ENCODE measurements at places on chromosomes 2 and 18. TPM values are rescaled to one million over a fixed set of nuclear protein-coding genes. Genes with fewer than 3 reads are reported as not detected.

GRCh38 chr2:225236769-225237323, 162.7 kb upstream of the NYAP2 start:
- no peak for DNase-seq

DNA sequence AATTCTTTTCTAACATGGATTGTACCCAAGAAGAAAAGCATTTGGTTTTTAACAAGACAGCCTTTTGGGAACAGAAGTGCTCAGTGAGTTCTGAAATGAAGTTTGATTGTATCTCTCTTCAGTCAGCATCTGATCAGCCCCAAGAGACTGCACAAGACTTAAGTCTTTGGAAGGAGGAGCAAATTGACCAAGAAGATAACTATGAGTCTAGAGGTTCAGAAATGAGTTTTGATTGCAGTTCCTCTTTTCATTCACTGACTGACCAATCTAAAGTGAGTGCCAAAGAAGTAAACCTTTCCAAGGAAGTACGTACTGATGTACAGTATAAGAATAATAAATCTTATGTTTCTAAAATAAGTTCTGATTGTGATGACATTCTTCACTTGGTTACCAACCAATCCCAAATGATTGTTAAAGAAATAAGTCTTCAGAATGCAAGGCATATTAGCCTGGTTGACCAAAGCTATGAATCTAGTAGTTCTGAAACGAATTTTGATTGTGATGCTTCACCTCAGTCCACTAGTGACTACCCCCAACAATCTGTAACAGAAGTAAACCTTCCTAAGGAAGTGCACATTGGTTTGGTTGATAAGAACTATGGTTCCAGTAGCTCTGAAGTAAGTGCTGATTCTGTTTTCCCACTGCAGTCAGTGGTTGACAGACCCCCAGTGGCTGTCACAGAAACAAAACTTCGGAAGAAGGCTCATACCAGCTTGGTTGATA, 31.2 kb downstream of the ZDBF2 start:
- no peak for DNase-seq

DNA sequence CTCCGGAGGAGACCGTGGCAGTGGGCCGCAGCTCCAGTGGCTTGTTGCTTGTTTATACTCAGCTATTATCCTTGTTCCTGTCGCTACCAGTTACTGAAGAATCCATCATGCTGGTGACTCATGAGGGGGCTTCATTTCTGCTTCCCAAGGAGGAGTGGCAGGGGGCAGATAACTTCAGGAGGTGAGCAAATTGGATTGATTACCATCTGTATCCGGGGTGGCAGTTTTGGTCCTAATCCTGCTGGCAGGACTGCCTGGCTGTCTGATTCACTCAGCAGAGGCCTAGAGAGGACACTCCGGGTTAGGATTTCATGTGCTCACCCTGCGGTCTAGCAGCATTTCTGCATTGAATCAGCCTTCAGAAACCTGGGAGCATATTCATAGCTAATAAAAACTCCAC, 230.0 kb downstream of the ACTR3 start:
- DNase-seq, result no peak

DNA sequence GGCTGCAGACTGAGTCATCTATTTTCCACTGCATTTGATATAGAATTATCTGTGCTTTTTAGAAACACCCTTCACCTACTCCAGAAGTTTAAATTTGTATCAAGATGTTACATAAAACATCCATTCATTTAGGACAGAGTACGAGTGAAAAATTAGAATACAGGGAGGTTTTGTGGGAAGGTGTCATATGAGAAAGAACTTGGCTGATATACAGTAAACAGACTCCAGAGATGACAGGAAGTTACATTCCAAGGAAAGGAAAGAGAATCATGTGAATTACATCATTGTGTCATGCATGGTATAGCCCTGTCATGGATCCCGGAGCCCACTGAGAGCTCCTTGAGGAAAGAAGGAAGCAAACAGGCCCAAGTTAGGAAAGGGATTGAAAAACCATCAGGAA, 341.5 kb upstream of the PKDCC start:
- no peak for DNase-seq

DNA sequence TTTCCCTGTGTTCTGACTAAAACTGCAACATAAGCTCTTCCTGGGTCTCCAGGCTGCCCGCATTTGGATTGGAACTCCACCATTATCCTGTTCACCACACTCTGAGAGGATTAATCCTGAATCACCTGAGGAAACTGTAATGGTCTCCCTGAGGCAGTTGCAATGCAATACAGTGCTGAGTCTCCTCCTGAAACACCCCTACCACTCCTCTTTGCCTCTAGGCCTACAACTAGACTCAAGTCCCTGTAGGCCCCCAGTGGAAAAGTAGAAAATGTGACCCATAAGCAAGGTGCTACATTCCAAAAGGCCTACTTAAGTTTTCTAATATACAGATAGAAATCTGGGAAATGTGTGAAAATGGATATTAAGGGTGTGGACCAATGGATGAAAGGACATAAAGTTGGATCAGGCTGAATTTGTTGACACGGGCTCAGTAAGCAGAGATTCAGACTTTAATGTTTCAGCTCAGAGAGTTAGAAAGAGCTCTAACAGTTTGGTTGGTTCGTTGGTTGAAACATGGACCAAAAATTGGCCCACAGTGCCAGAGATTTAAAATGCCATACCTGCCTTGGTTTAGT, 222.3 kb upstream of the ZC3H15 start:
- no peak for DNase-seq

DNA sequence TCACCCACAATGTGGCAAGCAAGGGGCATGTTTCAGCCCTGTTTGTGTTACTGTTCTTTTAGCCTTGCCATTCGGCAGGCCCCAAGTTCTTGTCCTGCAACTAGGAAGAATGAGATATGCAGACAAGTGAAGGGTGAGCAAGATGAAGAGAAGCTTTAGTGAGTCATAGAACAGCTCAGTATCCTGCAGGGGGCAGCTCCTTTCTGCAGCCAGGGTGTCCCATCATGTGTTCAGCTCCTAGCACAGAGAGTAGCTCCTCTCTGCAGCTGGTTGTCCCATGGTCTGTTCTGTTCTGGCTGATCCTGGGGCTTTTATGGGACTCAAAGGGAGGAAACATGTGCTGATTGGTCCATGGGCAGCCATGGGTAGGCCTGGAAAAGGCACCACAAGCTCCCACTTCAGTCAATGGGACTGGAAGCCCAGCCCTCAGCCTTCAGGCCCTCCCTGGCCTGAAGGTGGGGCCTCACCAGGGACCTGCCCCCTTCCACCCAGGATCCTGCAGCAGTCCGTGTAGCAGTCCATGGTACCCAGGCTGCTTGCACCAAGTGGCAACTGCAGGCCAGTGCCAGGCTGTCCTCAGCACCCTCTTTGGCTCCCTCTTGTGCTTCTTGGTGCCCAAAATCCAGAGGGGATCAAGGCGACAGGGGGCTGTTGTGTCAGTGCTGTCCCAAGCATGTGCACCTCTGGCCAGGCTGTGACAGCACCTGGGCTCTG, 326.4 kb downstream of the NR4A2 start:
- no peak for DNase-seq

DNA sequence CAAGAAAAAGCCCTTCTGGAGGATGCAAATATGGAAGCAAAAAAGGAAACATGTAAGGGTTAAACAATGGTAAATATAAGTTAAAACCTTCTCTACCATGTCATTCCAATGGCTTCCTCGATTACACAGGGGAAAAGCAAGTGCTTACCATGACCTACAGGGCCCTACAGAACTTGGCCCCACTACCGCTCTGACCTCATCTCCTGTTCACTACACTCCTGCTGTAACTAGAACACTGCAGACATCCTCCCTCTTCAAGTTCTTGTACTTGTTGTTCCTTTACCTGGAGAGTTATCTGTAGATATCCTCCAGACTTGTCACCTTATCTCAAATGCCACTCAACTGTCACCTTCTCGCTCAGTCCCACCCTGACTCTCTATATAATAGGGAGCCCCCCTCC, 194.6 kb downstream of the L3MBTL4 start:
- no peak for DNase-seq

DNA sequence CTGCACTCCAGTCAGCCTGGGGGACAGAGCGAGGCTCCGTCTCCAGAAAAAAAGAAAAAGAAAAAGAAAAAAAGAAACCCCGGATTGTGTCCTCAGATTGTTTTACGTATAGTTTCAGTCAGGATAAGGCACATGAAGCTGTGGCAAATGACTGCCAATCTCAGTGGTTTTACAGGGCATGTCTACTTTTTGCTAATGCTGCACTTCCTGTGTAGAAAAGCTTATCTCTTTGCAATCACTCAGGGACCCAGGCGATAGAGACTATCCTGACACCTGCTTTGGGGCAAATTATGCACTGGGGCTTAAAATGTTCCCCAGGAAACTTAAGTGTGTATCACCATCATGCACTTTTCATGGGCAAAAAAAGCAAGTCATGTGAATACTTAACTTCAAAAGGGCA, 103.7 kb upstream of the MEIS1 start:
- DNase-seq, result no peak

HOXD10 gene
- 4.3 TPM for polyA plus RNA-seq

RUFY4 gene
- not detected for polyA plus RNA-seq

CDKL4 gene
- not detected for polyA plus RNA-seq
